ENCODE measurements at places on chromosomes 13 and 19. TPM values are rescaled to one million over a fixed set of nuclear protein-coding genes. Genes with fewer than 3 reads are reported as not detected.

GRCh38 chr13:59447846-59448620, 715.7 kb downstream of the DIAPH3 start:
- peaks cover 23% of the 10 kb centered on the region for H3K4me1 ChIP-seq
- no peak overlapping the region for H3K27ac ChIP-seq
- no peaks in the 10 kb centered on the region for H3K27me3 ChIP-seq
- no peak for DNase-seq
- no peaks in the 10 kb centered on the region for H3K36me3 ChIP-seq

The CAMSAP3 gene
- 26.1 TPM for total RNA-seq

The KASH5 gene
- total RNA-seq = not detected

- no peaks in the 10 kb centered on the region for H3K36me3 ChIP-seq
- peak within 1 kb of the TSS; percentile 12 for H3K27ac ChIP-seq
- H3K4me1 ChIP-seq = peaks cover 31% of the 10 kb centered on the region
- peak within 1 kb of the TSS; percentile 51 for H3K4me3 ChIP-seq
- DNase-seq = no peak
Measured at GRCh38 chr19:55149078-55150003, at the start of gene TNNT1. TNNT1 (minus strand) TSS chr19:55149206; CDS start chr19:55147157, 2,049 bp downstream.

The RYR1 gene
- total RNA-seq = 0.20 TPM

DNA sequence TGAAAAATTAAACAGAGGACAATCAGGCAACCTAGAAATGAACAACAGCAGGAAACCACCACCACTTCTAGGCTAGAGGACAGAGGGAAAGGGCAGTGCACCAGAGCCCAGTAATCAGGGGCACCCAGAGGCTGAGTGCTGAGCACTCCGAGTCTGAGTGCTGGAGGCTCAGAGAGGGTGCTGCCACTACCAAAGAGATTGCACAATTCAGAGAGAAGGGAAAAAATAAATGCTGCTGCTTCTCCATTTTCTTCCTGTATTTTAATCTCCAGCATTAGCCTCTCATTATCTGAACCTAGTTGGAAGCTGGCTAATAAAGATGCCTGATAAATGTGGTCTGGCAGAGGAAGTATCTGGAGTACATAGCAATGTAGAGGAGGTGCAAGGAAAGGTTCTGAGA, 11.8 kb upstream of the ZNF175 start:
- no peaks in the 10 kb centered on the region for H3K4me1 ChIP-seq
- H3K27me3 ChIP-seq = no peaks in the 10 kb centered on the region
- H3K27ac ChIP-seq = no peak overlapping the region
- no peak for DNase-seq
- H3K36me3 ChIP-seq = no peaks in the 10 kb centered on the region
- no peak overlapping the region for H3K4me3 ChIP-seq

DNA sequence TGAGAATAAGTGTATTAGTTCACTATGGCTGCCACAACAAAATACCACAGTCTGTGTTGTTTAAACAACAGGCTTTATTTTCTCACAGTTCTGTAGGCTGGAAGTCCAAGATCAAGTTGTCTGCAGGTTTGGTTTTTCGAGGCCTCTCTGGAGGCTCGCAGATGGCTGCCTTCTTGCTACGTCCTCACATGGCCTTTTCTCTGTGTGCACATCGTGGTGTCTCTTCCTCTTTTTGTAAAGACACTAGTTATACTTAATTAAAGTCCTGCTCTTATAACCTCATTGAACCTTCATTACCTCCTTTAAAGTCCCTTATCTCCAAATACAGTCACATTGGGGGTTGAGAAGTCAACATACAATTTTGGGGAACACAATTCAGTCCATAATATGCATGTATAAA, 10.6 kb downstream of the CSNK1A1L start:
- no peak overlapping the region for H3K27ac ChIP-seq
- no peak for DNase-seq
- peaks cover 21% of the 10 kb centered on the region for H3K4me1 ChIP-seq
- no peaks in the 10 kb centered on the region for H3K36me3 ChIP-seq
- no peaks in the 10 kb centered on the region for H3K27me3 ChIP-seq
- H3K4me3 ChIP-seq = no peak overlapping the region

DNA sequence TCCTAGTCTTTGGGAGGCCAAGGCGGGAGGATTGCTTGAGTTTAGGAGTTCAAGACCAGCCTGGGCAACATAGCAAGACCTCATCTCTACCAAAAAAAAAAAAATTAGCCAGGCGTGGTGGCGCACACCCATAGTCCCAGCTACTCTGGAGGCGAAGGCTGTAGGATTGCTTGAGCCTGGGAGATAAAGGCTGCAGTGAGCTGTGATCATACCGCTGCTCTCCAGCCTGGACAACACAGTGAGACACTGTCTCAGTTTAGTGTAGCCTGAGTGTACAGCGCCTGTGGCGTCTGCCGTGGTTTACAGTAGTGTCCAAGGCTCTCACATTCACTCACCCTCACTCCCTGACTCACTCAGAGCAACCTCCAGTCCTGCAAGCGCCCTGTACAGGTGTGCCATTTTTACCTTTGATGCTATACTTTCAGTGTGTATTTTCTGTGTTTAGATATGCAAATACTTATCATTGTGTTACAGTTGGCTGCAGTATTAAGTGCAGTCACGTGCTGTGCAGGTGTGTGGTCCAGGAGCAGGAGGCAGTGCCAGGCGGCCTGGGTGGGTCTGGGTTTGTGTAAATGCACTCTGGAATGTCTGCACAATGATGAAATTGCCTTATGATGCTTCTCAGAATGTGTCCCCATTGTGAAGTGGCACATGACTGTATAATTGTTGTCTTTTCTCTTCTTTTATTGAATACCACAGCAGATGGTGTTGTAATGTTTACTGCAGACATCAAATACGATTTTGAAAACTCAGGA, 36.1 kb upstream of the DCUN1D2 start:
- no peak overlapping the region for H3K4me3 ChIP-seq
- peaks cover 59% of the 10 kb centered on the region for H3K36me3 ChIP-seq
- H3K27ac ChIP-seq = peak overlapping the region; percentile 0
- no peak for DNase-seq
- H3K4me1 ChIP-seq = peaks cover 6% of the 10 kb centered on the region

DNA sequence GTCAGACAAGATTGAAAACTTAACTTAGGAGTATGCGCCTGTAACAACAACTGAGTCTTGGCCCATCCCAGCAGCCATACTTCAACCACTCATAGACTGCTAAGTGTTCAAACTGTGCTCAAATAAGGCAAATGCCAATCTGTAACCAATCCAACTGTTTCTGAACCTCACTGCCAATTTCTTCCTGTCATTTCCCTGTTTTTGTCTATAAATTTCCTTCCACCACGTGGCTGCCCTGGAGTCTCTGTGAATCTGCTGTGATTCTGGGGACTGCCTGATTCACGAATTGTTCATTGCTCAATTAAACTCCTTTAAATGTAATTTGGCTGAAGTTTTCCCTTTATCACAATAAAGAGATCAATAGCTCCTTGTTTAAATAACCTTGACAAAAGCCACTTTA, 50.8 kb upstream of the FREM2 start:
- H3K27ac ChIP-seq = no peak overlapping the region
- H3K36me3 ChIP-seq = no peaks in the 10 kb centered on the region
- H3K27me3 ChIP-seq = no peaks in the 10 kb centered on the region
- peaks cover 29% of the 10 kb centered on the region for H3K4me1 ChIP-seq
- DNase-seq = no peak

- peaks cover 12% of the 10 kb centered on the region for H3K27me3 ChIP-seq
- H3K4me1 ChIP-seq = peaks cover 27% of the 10 kb centered on the region
- H3K4me3 ChIP-seq = no peak overlapping the region
Measured at GRCh38 chr13:30742901-30743300, 7.6 kb downstream of the ALOX5AP start.

DNA sequence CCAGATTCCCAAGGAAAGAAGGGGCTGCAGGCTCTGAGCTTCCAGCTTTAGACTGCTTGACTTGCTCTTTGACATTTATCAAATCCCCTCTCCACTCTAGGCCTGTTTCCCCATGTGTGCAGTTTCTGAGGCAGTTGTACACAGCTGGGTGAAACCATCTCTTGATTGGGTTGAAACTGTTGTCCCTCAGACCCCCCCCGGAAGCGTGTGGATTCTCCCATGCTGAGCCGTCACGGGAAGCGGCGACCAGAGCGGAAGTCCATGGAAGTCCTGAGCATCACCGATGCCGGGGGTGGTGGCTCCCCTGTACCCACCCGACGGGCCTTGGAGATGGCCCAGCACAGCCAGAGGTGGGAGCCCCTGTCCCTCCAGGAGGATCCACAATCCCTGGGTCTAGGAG, 19.7 kb downstream of the BRSK1 start:
- no peak overlapping the region for H3K27ac ChIP-seq
- DNase-seq = no peak
- H3K36me3 ChIP-seq = peaks cover 25% of the 10 kb centered on the region
- no peaks in the 10 kb centered on the region for H3K27me3 ChIP-seq
- H3K4me3 ChIP-seq = no peak overlapping the region

GRCh38 chr13:43776501-43777079, 10.2 kb downstream of the ENOX1 start:
- peaks cover 1% of the 10 kb centered on the region for H3K27me3 ChIP-seq
- peaks cover 5% of the 10 kb centered on the region for H3K4me1 ChIP-seq
- no peak overlapping the region for H3K4me3 ChIP-seq
- H3K27ac ChIP-seq = no peak overlapping the region

The IFNL1 gene
- not detected for total RNA-seq

GRCh38 chr19:30287259-30287658, 84.9 kb upstream of the ZNF536 start:
- H3K27me3 ChIP-seq = peaks cover 8% of the 10 kb centered on the region
- no peaks in the 10 kb centered on the region for H3K36me3 ChIP-seq

DNA sequence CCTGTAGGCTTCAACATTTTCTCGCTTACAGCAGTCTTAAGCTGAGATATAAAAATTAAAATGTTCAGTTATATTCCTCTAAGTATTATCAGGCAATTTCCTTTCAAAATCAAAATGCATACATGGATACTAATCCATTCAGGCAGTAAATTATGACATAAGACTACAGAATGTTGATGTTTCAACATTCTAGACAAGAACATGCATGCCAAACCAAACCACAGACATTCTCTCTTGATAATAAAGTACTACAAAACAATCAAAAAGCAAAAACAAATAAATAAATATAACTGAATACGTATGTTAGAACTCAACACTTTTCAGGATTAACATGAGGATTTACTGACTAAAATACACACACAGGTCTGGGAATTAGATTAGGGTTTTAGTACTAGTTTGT, 7.7 kb downstream of the DIS3 start:
- no peak overlapping the region for H3K27ac ChIP-seq
- peaks cover 39% of the 10 kb centered on the region for H3K36me3 ChIP-seq
- no peaks in the 10 kb centered on the region for H3K27me3 ChIP-seq

DNA sequence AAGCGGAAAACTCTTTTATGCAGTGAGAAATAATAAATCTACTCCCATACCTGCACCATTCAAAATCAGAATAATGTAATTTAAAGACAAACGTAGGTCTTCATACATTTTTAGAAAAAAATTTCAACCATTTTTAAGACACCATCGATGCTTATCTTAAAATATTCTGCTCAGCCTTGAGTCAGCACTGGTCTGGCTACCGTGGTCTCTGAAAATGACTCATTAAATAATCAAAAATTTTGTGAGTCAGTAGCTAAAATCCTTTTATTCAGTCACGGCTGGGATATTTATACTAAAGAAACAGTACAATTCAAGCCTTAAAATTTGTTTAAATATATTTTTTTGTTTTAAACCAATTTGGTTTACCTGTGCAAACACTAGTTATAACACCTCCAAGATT, 2862.8 kb upstream of the PCDH20 start:
- no peaks in the 10 kb centered on the region for H3K36me3 ChIP-seq
- no peak for DNase-seq
- H3K27ac ChIP-seq = no peak overlapping the region
- no peaks in the 10 kb centered on the region for H3K4me1 ChIP-seq
- H3K4me3 ChIP-seq = no peak overlapping the region

GRCh38 chr19:32773126-32773525, 53.6 kb downstream of the TDRD12 start:
- H3K4me1 ChIP-seq = peaks cover 4% of the 10 kb centered on the region
- no peaks in the 10 kb centered on the region for H3K36me3 ChIP-seq
- H3K27me3 ChIP-seq = peaks cover 2% of the 10 kb centered on the region
- H3K27ac ChIP-seq = no peak overlapping the region
- DNase-seq = no peak

- no peak overlapping the region for H3K27ac ChIP-seq
- DNase-seq = no peak
- peaks cover 30% of the 10 kb centered on the region for H3K4me1 ChIP-seq
- no peaks in the 10 kb centered on the region for H3K27me3 ChIP-seq
- no peaks in the 10 kb centered on the region for H3K36me3 ChIP-seq
- no peak overlapping the region for H3K4me3 ChIP-seq
Measured at GRCh38 chr13:110592665-110593064, 22.7 kb upstream of the NAXD start.

- no peak for DNase-seq
- peaks cover 10% of the 10 kb centered on the region for H3K36me3 ChIP-seq
- no peak overlapping the region for H3K27ac ChIP-seq
Measured at GRCh38 chr19:18119717-18120105, 22.1 kb downstream of the MAST3 start.

DNA sequence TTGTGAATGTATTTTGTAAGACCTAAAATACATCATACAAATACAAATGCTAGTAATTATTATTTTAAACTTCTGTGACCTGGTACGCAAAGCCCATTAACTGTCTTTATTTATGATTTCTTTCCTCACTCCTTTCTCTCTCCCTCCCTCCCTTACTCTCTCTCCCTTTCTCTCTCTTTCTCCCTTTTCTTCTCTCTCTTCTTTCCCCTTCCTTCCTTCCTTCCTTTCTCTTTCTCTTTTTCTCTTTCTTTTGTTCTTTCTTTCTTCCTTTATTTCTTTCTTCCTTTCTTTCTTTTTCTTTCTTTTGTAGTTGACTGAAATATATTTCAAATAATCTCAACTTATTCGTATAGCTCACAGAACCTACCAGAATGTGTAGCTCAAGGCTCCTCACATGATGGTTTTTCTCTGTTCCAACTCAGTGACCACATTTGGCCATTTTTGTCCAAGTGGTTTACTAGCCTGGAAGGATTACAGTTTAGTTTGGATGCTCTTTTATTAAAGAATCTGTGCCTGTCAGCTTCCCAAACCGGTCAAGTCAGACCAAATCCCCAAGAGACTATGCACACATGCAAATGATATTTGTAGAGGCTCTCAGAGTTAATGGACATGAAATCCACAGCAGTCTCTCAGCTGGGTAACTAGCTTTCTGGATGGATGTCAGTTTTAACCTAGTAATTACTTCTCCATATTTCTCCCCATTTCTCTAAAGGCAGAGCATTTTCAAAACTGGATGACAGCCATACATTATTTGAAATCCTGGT, 71.7 kb downstream of the POSTN start:
- H3K36me3 ChIP-seq = peaks cover 6% of the 10 kb centered on the region
- H3K27me3 ChIP-seq = no peaks in the 10 kb centered on the region
- DNase-seq = no peak
- H3K4me3 ChIP-seq = no peak overlapping the region
- no peak overlapping the region for H3K27ac ChIP-seq

GRCh38 chr13:50676602-50677001, 166.9 kb downstream of the DLEU7 start:
- H3K27ac ChIP-seq = no peak overlapping the region
- no peak overlapping the region for H3K4me3 ChIP-seq
- no peaks in the 10 kb centered on the region for H3K27me3 ChIP-seq
